ENCODE measurements at places on chromosomes 11 and 22. TPM values are rescaled to one million over a fixed set of nuclear protein-coding genes. Genes with fewer than 3 reads are reported as not detected.

Gene DGCR6
- total RNA-seq, result 2.2 TPM

DNA sequence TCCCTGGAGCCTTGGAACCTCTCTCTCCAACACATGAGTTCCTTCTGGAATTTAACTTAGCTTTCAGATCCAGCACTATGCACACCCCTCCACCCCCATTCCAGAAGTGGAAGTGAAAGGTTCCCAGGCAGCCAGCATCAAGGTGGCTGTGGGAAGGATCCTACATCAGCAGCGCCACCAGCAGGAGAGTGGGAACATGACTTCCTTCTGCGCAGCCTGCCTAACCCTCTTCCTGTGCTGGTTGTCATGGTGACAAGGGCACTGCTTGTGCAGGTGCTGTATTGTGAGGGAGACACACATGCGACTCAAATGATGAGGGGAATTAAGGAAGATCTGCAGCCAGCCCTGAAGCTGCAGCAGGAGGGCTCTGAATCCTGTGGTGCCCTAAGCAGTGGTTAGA, 904.5 kb upstream of the API5 start:
- no peak for DNase-seq

Gene HMGXB4
- total RNA-seq, result 22.5 TPM

DNA sequence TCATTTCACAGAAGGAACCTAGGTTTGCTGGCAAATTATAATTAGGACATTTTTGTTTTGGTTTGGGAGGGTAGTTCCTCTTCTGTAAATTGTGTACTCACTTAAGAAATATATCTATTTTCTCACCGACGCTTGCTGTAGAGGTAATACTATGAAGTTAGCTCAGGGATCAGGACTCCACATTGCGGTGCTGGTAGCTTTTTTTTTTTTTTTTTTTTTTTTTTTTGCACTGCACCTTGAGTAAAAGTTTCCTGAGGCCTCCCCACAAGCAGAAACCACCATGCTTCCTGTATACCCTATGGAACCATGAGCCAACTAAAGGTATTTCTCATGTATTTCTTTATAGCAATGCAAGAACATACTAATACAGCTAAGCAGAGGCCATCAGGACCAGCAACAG, 14.7 kb downstream of the UBTFL1 start:
- DNase-seq, result no peak

- DNase-seq, result no peak
Measured at GRCh38 chr11:132100583-132100982, 730.2 kb downstream of the NTM start.

DNA sequence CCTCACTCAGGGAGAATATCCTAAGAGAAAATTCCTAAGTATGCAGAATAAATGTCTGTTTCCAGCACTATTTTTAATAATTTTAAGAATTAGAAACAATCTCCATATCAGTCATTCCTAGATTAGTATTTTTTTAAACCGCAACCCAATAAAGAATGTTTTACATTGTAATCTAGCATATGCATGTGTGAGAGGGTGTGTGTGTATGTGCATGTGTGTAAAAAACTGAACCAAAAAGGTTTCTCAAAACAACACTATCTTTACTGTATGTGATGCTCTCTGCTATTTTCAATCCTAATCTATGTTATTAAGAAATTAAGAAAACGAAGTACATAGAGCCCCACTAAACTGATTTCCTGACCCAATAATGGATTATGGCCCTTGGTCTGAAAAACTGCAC, 90.6 kb upstream of the AKIP1 start:
- DNase-seq, result no peak

DNA sequence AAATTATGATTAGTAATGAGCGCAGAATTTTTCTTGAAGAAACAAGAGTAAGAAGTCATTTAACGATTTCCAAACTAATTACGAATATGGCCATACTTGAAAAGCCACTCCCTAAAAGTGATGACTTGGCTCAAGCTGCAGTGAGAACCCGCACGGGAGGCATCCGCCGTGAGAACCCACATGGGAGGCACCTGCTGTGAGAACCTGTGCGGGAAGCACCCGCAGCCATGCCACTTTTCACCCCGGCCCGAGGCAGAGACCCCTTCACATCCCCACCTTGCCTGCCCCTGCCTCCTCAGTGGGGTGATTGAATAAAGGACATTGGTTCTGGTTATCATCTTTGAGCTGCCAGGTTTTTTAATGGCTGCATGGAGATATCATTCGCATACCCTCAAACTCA, 89.7 kb downstream of the BRD1 start:
- no peak for DNase-seq

GRCh38 chr11:70155386-70155785, 47.7 kb upstream of the FADD start:
- no peak for DNase-seq

DNA sequence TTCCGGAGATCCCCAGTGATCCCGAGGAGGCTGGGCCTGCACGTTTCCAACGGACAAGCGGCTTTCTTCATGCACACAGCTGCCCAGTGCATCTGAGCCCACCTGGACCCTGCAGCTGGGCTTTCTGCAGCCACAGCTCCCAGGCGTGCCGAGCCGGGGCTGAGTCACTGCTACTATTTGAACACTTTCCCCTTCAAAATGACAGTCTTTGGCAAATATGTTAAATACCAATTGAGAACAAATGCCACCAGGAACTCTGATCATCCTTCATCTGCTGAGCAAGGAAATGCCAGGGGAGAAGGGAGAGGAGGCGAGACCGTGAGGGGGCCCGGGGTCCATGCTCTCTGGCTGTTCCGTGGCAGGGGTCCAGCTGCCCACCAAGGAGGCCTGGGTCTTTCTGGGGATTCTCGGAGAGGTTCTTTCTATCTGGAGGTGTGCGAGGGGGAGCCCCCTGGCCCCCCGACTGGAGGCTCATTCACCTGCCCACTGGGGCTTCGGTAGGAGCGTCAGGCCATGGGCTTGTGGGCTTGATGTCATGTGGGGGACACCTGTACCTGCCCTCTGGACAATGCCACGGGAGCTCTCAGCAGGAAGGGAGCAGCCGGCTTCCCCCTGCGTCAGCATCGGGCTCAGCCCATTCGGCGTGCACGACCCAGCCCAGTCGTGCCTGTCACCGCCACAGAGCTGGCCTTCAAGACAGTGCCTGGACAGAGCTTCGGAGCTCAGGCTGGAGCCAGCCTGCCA, 159.6 kb downstream of the CTTN start:
- no peak for DNase-seq

DNA sequence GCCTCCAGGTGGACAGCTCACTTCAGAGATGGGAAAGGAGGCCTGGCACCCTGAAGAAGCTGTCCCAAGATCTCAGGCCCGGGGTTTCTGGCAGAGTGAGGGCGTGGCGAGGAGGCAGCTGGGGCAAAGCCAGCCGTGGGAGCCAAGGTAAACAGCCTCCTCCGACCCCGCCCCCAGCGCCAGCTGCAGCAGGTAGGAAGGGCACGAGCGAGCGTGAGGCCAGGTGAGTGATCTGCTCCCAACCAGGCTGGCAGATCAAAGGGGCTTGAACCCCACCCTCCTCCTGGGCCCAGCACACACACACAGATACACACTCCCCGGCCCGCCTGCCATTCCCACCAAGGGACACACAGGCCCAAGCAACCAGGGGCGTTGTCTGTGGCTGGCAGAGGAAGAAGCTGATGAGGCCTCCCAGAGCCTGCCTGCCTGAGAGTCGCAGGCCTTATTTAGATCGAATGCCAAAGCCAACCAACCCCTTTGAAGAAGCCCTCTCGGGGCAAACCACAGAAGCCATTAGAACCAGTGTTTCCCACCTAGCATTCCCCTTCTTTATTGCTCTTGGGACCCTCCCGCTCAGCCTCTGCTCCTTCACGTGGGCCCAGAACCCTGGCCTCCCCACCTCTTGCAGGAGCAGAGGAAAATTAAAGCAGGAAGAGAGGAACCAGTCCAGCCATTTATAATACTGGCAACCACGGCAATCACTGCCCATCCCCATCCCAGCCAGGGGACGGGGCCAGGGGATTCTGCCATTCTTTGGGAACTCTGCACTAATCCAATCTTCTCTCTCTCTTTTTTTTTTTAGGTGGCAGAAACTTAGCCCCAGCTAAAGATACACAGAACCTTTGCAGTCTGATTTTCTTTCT, 5.0 kb downstream of the PDGFB start:
- DNase-seq, result no peak
